NCI-H2029 (cell line): ENCODE measurements at places on chromosomes 11 and 22.

GRCh38 chr11:124101737-124102136, 13.5 kb upstream of the VWA5A start:
- no peak for DNase-seq

DNA sequence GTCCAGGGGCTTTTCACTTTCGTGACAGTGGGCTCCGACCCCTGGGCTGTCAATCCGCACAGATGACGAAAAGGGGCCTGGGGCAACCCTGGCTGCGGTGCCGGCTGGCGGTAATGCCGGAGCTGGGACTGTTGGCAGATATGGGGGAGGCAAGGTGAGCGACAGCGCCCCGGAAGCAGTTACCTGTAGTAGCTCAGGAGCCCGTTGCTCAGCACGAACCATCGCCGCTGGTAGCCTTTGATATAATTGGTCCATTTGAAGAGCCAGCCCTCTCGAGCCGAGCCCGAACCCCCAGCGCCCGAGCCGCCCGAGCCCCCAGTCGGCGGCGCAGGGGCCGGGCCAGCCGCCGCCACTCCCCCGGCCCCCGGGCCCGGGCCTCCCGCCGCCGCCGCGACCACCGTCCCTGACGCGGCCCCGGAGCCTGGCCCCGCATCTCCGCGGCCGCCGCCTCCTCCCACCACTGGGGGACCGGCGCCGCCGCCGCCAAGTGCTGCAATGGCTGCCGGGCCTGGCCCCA, 396 bp downstream of the OSBP start:
- DNase-seq, result peak; percentile 47

- no peak for DNase-seq
Observed at GRCh38 chr22:25509374-25509791, 55.1 kb upstream of the GRK3 start.

DNA sequence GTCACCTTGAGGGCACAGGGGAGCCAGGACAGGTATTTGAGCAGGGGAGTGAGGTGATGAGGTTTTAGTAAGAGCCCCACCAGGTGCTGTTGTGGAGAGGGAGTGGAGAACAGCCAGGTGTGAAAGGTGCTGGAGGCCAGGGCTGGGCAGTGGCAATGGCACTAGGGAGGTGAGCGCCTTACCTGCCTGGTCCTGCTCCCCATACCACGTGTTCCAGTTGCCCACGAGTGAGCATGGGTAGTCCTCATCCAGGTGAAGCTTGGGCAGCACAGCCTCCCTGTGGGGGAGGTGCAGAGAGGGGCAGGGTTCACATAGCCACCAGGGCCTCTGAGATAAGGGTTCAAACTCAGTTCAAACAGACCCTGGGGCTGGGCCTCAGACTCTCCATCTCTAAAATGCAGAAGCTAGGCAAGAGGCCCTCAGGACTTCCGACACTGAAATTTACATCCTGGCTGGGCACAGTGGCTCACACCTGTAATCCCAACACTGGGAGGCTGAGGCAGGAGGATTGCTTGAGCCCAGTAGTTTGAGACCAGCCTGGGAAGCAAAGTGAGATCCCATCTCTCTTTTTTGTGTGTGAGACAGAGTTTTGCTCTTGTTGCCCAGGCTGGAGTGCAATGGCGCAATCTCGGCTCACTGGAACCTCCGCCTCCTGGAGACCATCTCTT, 11.8 kb downstream of the NIPSNAP1 start:
- DNase-seq, result no peak

- DNase-seq, result no peak
Observed at GRCh38 chr22:35886309-35886708, 142.3 kb downstream of the RBFOX2 start.

DNA sequence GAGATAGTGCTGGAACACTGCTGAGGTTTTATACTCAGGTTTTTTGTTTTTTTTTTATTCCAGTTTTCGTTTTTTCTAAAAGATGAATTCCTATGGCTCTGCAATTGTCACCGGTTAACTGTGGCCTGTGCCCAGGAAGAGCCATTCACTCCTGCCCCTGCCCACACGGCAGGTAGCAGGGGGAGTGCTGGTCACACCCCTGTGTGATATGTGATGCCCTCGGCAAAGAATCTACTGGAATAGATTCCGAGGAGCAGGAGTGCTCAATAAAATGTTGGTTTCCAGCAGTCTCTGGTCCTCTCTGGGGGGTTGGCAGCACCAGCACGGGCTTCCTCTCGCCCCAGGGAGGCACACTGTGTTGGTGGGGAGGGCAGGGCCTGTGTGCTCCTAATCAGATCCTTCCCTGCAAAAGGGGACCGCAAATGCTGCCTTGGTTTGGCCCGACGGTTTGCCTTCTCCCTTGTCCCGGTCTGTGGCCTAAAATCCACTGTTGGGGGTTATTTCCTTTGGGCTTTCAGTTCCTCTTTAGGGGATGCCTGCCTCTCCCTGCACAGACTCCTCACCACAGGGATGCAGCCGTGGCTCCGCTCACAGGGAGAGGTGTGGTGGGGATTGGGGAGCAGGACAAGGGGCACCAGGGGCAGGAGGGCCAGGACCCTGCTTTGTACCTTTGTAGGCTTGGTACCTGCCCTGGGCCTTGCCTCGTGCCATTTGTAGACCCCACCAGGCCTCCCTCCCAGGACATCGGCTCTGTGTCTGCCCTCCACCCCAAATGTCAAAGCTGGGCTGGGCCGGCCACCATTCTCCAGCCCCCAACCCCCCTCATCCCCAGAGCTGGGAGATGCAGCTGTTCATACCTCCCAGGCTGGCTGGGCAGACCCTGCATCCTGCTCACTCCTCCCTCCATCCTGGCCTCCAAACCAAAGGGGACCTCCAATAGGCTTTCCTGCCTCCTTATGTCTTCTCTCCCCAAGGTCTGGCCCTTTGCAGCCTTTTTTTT, 13.5 kb downstream of the MCAT start:
- DNase-seq, result peak; percentile 21

DNA sequence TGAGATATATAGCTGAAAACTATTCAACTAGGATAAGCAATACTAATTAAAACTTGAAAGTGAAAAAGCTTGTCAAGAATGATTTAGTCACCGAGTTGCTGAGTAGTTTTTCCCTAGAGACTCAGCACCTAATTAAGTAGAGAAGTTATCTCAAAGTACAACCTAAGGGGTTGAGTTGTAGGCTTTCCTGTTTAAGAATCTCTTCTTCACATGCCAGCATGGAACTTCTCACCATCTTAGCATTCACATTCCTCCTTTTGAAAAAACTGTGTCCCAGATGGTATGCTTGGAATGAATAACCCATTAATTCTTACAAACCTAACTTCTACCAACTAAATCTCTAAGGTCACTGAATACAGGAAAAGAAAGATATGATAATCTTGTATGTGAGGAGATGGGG, 303.3 kb upstream of the ZC3H12C start:
- DNase-seq, result no peak

GRCh38 chr22:21867528-21868266, at the start of gene MAPK1:
TSS of gene MAPK1 (minus strand) at chr22:21867645. CDS start at chr22:21867440, 205 bp downstream.
- peak; percentile 67 for DNase-seq

- DNase-seq, result peak; percentile 1
Observed at GRCh38 chr11:134607963-134608750, 196.1 kb upstream of the B3GAT1 start.

- no peak for DNase-seq
Observed at GRCh38 chr22:20198557-20199319, 47.9 kb upstream of the CCDC188 start.

GRCh38 chr11:65187971-65188461, 6.3 kb downstream of the CAPN1 start:
- no peak for DNase-seq

DNA sequence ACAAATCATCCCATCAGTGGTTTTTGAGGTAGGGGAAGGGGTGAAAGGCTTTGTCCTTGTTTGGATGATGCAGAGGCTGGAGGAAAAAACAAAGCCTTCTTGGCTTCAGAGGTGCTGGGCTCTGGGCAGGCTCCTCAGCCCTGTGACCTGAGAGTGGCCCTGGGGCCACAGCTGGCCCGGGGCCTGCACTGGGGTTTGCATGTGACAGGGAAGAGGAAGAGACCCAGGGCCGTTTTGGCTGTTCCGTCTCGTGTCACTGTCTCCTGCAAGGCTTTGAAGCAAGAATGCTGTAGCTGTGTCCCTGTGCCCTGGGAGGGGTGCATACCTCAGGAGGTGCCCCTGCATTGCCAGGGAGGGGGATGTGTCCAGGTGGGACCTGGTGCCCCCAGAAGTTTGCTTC, 12.6 kb downstream of the ARHGAP8 start:
- no peak for DNase-seq

- no peak for DNase-seq
Observed at GRCh38 chr11:9643751-9644150, 20.1 kb upstream of the SWAP70 start.

DNA sequence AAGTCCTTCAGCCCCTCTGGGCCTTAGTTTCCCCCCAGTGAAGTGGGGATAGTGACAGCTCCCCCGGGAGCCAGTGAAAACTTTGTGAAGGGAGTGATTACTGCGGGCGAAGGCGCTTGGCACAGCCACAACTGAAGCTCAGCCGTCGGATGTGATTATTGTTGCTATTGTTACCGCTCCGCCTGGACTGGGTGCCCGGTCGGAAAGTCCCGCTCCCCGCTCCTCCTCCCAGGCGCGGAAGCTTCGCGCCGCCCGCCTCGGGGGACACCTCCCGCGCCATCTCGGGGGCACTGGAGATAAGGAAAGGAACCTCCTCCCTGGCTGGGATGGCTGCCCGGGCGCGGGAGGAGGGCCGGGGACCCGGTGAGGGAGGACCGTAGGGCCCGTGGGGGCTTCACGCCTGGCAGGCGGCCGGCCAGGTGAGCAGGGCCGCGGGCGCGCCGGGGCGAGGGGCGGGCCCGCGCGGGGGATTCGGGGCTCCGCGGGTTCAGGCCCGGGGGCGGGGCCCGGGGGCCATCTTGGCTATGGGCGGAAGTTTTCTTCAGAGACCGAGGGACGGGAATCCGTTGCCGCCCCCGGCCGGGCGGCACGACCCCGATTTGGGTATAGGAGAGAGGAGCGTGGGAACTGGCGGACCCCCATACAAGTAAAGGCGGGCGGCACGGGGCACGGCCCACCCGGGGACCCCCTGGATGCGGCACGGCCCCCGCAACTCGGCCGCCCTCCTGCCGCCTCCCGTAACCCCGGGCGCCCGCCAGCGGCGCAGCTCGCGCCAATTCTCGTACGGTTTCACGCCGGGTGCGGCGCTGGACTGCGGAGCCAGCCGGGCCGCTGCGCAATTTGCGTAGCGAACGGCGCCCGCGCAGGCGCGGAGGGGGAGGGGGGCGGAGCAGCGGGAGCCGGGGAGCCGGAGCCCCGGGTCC, at the start of gene GPR137:
TSS of gene GPR137 (plus strand) at position 887 of the 923 bp plus-strand sequence. CDS start 677 bp downstream, outside the sequence.
- peak; percentile 74 for DNase-seq

- DNase-seq, result no peak
Observed at GRCh38 chr11:19275496-19275895, 34.8 kb upstream of the E2F8 start.

DNA sequence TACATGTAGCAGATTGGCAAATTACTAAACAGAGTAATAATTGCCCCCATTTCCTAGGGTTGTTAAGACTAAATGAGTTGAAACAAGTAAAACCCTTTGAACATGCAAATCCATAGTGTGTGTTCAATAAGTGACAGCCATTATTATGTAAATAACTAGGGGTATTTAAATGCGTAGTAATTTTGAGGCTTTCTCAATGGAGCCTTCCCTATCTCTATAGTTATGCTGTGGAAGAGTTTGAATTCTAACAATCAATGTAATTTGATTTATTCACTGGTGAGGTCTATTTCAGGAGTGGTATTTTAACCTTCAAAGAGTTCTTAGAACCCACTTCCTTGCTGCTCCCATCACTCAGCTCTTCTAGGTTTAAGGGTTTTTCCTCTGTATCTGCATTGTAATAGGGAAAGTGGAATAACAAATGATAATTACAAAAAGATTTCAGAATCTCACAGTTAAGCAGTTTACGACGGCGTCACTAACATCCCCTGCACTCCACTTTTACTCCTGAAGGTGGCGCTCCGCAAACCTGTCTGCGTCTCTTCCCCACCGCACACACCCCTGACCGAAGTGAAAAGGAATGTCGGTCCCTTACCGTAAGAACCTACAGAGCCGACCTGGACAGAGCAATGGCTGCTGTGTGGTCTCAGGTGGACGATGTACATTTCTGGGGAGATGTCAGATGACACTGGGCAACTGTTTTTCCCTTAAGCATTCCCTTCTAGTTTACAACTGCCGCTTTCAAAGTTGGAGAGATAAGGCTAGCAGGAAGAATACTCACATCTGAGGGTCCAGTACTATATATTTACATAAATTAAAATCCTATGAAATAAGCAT, 80.8 kb downstream of the ZC3H12C start:
- DNase-seq, result peak; percentile 8

DNA sequence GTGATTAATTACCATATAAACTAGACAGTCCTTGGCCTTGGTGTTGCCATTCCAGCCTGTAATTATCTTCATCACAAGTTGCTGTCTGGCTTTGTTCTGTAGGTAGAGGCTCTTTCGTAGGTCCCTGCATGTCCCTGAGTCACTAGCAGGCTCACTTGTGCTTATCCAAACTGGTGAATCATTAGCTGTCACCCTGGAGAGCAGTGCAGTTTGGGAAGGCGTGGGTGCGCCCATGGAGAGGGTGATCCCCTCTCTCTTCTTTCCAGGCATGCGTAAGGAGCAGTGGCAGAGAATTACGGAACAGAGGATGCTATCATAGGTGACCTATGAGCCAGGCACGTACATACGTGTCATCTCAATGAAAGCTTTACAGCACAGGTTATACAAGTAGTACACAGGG, 11.0 kb upstream of the EHF start:
- DNase-seq, result no peak

GRCh38 chr11:2534134-2534956, 89.5 kb downstream of the KCNQ1 start:
- DNase-seq, result no peak
